Natural killer cell (primary cell): ENCODE measurements at places on chromosomes 11 and 22. TPM values are rescaled to one million over a fixed set of nuclear protein-coding genes. Genes with fewer than 3 reads are reported as not detected.

- no peak for DNase-seq
Observed at GRCh38 chr11:45818961-45819605, 14.1 kb downstream of the SLC35C1 start.

GRCh38 chr11:127059286-127059685 lies 58.7 kb upstream of the KIRREL3 start:
- DNase-seq: no peak

- no peak for DNase-seq
Observed at GRCh38 chr22:27962268-27963044, 43.4 kb upstream of the PITPNB start.

- DNase-seq: peak; percentile 48
Observed at GRCh38 chr22:39808081-39808480, 85.5 kb downstream of the ENTHD1 start.

DNA sequence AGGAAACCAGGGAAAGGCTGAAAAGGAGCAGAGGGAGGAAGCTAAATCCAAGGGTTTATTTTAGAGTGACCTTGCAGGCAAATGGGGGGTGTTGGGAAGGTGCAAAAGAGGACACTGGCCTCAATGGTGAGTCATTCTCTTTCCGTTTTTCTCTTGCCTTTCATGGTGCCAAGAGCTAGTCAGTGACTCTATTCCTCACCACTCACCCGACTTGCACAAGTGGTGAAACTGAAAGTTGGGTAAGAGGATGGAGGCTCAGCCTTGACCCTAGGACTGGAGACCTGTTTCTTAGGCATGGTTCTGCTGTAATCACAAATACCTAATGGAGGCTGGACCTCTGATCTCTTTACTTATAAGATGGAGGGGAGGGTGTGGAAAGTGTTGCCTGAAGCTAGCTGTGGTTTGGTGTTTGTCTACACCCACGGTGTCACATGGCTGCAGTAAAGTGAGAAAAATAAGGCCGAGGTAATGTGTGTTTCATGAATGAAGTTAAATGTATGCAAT lies 67.3 kb upstream of the CREB3L1 start:
- DNase-seq: peak; percentile 15

GRCh38 chr22:23070418-23071229 lies at the start of gene GNAZ:
Gene GNAZ (plus strand): TSS chr22:23070519. CDS start chr22:23095696, 25,177 bp downstream.
- DNase-seq: peak; percentile 38

DNA sequence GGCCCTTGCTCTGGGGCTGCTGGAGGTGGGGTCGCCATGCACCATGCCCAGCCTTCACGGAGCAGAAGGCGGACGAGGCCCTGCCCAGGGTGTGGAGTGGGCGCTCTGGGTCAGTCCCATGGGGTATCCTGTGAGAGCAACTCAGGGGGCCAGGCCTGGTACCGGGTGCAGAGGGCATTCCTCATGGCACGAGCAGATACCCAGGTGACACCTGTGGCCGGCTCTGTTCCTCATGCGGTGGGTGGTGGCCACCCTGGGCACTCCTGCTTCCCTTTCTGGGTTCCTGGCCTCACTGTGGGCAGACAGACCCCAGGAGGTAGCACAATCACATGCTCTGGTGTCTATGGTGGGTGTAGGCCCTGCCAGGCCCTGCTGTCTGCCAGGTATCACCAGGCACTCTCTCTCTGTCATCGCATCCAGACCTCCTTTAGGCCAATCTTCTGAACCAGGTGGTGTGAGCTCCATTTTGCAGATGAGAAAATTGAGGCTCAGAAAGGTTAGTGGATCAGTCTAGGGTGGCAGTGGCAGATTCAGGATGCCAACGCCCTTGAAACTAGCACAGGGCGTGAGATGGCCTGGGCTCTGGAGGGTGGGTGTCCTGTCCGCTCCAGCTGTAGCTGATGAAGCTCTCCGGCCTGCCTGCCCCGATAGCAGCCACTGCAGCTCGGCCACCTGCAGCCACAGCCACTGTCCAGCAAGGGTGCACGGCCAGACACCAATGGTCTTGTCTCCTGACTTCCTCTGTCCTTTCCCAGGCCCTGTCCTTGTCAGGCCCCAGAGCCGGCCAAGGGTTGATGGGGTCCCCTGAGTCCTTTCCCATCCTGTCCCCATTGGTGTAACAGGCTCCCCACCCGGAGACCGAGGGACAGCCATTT lies 15.1 kb downstream of the DGKZ start:
- no peak for DNase-seq

DNA sequence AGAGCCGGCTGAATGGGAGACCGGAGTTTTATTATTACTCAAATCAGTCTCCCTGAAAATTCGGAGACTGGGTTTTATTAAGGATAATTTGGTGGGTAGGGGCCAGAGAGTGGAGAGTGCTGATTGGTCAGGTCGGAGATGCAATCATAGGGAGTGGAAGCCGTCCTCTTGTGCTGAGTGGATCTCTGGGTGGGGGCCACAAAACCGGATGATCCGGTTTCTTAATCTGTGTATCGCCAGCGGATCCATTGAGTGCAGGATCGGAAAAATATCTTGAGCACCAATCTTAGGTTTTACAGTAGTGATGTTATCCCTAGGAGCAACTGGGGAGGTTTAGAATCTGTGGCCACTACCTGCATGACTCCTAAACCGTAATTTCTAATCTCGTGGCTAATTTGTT lies 886 bp upstream of the NIPSNAP1 start:
- no peak for DNase-seq

DNA sequence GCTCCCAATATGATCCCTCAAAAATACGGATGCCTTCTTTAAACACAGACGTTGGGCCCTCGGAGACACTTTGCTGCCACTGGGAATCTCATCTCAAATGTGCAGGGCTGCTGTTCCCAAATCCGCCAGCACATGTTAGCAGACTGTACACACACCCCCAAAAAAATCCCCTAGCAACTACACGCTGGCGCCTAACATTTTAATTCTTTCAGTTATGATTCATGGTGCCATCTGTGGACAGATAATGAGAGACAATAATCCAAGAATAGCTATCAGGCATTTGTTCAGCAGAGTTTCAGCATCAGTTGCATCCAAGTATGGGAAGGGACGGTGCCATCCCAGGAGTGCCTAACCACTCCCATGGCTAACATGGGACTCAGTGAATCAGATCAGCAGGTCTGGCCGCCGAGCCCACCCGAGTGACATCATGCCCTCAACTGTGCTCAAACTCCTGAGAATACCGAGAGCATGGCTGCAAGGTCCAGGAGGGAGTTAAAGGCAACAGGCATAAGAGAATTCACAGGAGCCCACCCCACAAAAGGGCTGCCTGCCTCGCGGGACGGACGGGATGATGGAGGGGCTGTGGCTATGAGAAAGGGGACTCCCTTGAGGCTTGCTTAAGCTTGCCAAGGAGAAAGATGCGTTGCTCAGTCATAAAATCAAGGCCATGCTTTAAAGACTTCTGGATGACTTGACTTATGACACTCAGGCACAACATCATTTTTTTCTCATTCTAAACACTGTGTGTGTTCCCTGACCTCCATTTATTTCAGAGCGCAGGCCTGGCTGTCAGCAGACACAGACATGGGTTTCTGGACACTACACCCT lies 337.0 kb downstream of the SHANK2 start:
- DNase-seq: no peak

DNA sequence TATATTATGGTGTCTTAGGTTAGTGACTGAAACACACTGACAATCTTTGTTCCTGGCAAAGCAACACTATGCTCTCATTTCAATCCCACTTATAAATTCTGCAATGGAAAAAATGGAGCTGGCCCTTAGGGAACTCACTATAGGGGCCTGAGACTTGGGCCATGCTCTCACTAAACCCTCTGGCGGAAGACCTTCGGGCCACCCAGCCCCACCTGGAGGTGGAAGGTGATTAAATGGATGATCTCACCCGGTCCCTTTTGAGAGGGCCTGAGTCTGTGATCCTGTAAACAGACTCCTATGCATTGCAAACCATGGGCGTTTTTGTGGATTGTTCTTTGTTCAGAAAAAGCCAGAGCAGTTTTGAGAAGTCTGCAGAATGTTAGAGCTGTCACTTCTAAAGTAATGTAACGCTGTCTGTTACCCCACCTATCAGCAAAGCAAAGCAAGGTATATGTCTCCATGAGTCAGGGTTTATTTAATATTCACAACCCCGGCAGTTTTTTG lies 17.0 kb upstream of the CDON start:
- no peak for DNase-seq

DNA sequence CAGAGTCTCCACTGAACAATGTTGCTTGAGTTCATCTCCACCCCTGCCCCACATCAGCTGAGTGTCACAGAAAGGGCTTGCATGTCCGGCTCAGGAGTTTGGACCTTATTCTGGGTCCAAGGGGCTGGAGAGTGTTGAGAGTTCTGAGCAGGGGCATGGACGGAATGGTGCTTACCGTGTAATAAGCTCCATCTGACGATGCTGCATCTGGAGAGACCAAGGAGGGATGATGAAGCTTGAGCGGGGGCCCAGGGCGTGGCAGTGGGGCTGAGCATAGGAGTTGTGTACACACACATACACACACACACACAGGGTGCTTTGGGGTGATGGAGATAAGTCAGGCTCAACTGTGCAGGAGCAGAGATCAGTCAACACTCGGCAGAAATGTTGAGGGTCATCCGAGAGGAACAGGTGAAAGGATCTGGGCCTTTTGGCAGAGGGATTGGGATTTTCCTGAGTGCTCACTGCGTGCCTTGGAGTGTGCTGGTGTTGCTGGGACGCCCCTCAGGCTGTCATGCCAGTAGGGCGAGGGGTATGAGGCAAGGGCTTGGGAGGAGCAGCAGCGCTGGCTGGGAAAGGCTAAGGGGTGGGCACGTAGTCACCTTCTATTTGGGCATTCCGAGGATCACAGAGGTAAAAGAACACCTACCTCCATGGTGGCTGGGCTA lies 2.3 kb downstream of the USP35 start:
- DNase-seq: no peak

- DNase-seq: no peak
Observed at GRCh38 chr22:31829505-31829904, 75.7 kb downstream of the DEPDC5 start.

GRCh38 chr11:124793466-124794278 lies 6.5 kb downstream of the MSANTD2 start:
- DNase-seq: peak; percentile 70

DNA sequence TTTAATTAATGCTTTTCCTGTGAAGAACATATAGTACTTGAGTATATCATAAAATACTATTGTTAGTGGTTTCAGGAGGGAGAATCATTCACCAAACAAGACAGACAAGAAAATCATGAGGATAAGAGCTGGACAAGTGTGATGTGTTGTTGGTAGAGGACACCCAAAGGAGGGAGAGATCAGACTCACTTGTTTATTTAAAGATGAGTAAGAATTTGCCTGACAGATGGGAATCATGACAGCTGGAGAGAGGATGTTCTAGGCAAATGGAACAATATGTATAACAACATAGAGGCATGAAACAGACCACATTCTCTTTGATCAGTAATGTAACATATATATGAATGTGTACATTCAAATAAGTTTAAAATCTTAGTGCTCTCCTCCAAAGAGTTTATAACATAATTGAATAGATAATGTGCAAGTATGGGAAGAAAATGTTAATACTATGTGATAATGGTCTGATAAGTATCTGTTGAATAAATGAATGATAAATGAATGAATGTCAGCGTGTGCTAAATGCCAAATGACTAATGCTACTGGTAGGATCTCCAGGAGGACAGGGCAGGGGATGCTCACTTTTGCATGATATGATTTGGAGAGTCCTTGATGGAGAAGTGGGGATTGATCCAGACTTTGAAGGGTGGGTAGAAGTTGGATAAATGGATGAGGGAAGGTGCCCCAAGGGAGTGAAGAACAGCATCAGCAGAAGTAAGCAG lies 228.9 kb upstream of the SORL1-AS1 start:
- DNase-seq: no peak

GRCh38 chr22:42866100-42866499 lies 9.0 kb upstream of the ARFGAP3 start:
- no peak for DNase-seq

- no peak for DNase-seq
Observed at GRCh38 chr11:77658213-77659013, 20.8 kb upstream of the CLNS1A start.

DNA sequence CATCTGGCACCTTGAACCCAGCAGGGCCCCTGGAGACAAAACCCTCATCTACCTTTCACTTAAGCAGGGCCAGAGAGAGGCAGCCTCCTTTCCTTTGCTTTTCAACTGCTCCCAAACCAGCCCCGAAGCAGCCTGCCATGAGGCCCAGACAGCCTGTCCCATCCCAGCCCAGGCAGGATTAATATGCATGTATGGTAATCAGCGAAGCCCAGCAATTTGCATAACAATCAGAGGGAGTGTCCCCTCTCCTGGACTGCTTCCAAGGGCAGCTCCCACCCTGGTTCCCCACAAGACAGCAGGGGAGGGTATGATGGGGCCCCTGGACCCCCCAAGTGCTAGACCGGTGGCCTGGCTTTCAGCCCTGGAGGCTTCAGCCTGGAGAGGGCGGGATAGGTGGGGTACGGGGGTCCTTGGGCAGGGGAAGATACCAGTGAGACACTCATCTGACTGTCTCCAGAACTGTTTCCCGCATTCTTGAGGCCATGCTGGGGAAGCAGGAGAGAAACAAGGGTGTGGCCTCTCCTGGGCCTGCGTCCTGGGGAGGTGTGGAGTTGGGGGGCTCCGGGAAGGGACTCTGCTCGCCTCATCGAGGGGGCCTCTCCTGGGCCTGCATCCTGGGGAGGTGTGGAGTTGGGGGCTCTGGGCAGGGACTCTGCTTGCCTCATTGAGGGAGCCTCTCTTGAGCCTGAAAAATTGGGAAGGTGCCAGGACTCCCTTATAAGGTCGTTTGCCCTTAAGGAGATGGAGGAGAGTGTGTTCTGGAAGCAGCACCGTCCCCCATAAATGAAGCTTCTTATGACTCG lies 93.2 kb upstream of the PRR5 start:
- no peak for DNase-seq

DNA sequence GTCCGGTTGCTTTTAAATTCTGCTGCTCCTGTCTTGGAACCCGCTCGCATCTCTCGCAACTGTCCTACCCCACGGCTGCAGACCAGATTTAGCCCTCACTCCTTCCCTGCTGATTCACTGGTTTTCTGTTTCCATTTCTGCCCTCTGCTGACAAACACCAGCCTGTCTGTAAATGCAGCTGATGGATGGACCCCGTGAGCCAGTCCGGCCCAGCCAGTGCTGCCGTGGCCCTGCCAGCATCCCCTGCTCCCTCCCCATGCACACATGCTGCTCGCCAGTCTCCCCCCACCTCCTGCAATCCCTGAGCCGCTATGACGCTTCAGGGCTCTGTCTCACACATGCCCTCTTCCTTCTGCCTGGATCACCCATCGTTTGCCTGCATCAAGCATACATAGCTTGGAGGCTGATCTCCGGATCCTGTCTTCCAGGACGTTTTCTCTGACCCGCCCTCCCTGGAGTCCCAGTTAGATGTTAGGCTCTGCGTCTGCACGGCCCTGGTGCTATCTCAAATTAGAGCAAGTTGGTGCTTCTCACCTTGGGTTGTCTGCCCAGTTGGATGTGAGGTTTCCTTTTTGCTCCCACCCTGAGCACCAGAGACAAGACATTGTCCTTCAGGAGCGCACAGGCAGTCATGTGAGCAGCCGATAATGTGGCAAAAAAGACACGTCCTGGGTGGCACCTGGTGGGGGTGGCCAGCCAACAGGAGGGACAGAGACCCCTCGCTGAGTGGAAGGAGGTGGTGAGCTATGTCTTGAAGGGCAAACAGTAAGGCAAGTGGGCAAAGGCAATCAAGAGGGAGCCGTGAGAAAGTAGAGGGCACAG lies 4.3 kb upstream of the ACR start:
- DNase-seq: peak; percentile 10

USP2 gene
- total RNA-seq: 0.50 TPM

MEI1 gene
- total RNA-seq: 44.7 TPM

POU2AF2 gene
- not detected for total RNA-seq

CHADL gene
- total RNA-seq: 1.2 TPM

HPS5 gene
- total RNA-seq: 14.0 TPM

PRG3 gene
- not detected for total RNA-seq

SPDYC gene
- total RNA-seq: not detected

MUC5B gene
- total RNA-seq: not detected
